Right cardiac atrium (tissue), 5 donors: ENCODE measurements at places on chromosomes 2 and 18. TPM values are rescaled to one million over a fixed set of nuclear protein-coding genes. Genes with fewer than 3 reads are reported as not detected.

DNA sequence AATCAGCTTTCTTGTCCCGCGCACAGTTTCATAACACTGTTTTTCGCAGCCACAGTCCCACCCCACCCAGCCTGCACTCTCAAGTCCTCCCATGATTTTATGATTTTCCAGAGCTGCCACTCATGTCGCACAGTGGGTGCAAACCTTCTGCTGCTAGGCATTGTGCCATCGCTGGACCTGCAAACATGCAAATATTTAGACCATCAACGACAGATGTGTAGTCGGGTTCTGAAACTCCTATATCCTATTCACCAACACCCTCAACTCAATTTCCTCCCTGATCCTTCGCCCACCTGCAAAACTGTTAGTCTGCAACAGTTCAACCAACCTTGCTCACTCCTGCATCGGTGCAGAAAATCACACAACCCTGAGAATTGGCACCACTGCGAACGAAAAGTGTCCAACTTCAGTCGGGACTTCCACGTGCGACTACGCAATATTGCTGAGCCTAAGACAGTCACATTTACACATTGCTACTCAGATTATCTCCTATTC is 871 bp upstream of the ALS2 start:
- DNase-seq, result no peak

GRCh38 chr2:95323347-95324155 is 26.4 kb downstream of the KCNIP3 start:
- no peak for DNase-seq

DNA sequence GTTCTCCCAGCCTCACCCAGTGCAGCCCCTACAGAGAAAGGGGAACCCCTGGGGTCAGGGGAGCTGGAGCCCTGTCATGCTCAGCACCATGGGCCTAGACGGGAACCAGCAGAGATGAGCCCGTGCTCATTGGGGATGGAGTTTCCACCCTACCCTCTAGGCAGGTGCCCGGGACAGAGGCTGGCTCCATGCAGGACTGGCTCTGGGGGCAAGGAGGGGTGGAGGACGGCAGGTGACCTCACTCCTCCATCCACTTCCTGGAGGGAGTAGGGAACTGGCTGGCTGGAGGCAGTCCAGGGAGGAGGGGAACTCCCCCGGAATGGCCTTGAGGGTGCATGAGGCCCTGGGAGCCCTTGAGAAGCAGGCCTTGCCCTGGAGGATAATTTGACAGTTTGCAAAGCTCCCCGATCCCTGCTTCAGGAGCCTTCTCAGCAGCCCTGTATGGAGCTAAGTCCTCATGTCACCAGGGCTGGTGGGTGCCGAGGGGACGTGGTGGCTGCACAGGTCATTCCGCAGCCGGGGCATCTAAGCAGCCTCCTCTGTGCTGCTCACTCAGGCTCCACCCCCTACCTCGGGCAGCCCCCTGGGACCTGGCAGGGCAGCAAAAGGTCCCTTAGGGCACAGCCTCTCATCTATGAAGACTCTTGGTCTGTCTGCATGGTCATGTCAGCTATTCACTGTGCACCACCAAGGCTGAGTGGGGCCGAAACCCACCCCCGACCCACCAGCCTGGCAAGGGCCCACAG is 2.1 kb downstream of the NEURL3 start:
- peak; percentile 53 for DNase-seq

DNA sequence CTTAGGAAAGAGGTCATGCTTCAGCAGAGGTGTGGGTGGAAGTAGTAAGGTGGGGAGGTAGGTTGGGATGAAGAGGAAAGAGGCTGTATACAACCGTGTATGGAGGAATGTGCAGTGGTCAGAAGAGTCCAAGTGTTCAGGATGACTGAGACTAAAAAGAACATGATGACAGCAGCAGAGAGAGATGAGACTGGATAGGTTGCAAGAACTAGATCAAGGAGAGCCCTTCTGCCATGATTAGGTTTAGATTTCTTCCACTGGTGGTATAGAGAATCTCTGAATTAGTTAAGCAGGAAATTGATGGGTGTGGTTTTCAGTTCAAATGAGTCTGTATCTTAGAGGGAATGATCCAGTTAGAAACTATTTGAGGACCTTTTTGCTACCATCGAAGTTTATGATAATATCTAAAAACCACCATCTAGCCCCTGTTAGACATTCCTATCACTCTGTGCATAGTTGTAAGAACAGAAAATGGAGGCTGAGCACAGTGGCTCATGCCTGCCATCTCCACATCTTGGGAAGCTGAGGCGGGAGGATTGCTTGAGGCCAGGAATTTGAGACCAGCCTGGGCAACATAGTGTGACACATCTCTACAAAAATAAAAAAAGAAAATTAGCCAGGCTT is 221.0 kb downstream of the LTBP1 start:
- DNase-seq, result no peak

Gene RIT2
- not detected for polyA plus RNA-seq

Gene HOXD12
- not detected for polyA plus RNA-seq

Gene ASAP2
- polyA plus RNA-seq, result 9.2 TPM

Gene SIX2
- 0.77 TPM for polyA plus RNA-seq

Gene PPIL3
- 19.6 TPM for polyA plus RNA-seq

Gene PIEZO2
- polyA plus RNA-seq, result 0.18 TPM
